GM13977 (cell line): ENCODE measurements at places on chromosomes 4 and X.

GRCh38 chrX:25125483-25125882, 109.7 kb upstream of the ARX start:
- DNase-seq = no peak

- no peak for DNase-seq
These were observed 1103.5 kb upstream of the ADGRL3 start for GRCh38 chr4:60096676-60097075.

DNA sequence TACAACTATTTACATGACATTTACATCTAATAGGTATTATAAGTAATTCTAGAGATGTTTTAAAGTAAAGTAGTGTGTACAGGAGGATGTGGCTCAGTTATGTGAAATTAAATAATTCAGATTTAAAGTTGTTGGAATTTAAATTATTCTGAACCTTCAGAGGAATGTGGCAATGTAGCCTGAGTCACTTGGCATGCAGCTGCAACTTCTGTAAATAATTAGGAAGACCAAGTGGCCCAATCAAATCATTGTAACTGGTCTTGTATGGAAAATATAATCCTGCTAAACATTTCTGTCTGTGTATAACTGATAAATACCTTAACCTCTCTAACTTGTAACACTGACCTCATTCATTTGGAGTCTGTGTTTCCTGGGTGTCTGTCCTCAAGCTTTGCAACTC, 828.9 kb downstream of the GLUD2 start:
- DNase-seq = no peak

DNA sequence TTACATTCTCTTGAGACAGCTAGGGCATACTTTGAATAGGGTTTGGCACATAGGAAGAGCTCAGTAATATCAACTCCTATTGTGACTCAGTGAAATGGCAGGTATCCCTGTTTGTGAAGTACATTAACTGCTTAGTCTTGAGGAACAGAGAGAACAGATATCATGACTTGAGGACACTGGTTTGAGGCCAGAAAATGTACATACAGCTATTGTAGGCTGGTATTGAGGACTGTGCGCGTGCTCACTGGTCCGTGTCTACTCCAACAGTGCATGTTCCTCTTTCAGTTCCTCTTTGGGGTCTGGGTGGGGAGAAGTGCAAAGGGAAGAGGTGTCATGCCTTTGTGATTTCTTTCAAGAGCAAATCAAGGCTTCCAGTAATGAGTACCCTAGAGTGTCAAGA, 34.6 kb upstream of the TBC1D9 start:
- DNase-seq = peak; percentile 26

GRCh38 chrX:125029131-125029530, 290.5 kb upstream of the TEX13C start:
- no peak for DNase-seq

DNA sequence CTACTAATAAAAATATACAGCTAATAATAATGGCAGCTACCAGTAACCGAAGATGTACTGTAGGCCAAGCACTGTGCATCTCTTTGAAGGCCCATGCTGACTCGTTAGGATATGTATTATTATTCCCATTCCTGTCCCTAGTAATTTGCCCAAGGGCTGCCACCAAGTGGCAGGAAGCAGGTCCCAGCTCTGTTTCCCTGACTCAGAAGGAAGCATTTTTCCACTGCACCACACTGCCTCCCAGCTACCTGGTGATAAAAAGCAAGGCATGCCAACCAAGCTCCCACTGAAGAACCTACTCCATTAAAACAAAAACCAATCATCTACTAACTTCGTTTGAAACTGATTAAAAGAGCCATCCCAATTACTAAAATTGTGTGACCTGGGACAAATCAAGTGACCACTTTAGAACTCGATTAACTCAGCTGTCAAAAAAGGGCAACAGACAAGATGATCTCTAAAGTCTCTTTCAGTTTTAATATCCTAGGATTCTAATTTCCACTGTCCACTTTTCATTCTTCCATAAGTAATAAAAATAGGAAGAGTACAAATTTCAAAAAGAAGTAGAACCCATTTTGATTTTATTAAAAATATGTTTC, 24.3 kb upstream of the PGM2 start:
- DNase-seq = no peak

GRCh38 chr4:104589264-104589868, 94.7 kb upstream of the CXXC4 start:
- no peak for DNase-seq

DNA sequence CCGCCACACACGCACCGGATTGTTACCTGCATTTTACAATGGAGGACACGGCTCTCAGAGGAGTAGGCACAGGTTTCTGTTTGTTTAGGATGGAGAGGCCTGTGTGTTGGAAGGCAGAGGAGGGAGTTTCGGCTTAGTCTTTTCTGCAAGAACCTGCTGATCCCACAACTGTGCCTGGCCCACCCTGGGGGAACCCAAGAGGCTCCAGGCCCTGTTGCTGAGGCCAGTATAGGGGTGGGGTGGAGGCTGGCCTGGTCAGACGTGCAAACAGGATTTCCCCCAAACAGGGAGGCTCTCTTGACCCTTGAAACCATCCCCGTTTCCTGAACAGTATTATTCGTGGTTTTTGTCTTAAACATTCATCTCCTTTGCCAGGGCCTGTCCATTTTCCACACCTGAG, 772 bp upstream of the SLC49A3 start:
- DNase-seq = no peak

DNA sequence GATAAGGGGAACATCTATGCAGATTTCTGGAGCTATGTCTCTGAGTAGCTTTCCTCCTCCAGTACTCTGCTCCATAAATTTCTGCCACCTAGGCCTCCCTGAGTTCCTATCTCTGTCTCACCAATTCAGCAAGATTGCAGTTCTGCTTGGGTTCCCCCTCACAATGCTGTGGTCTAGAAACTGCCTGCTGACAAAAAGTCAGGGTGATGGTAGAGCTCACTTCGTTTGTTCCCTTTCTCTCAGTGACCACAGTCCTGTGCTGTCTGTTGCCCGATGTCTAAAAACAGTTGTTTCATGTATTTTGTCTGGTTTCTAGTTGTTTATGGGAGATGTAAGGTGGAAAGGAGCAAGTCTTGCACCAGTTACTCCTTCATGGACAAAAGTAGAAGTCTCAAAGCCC, 41.1 kb downstream of the AMMECR1 start:
- no peak for DNase-seq

DNA sequence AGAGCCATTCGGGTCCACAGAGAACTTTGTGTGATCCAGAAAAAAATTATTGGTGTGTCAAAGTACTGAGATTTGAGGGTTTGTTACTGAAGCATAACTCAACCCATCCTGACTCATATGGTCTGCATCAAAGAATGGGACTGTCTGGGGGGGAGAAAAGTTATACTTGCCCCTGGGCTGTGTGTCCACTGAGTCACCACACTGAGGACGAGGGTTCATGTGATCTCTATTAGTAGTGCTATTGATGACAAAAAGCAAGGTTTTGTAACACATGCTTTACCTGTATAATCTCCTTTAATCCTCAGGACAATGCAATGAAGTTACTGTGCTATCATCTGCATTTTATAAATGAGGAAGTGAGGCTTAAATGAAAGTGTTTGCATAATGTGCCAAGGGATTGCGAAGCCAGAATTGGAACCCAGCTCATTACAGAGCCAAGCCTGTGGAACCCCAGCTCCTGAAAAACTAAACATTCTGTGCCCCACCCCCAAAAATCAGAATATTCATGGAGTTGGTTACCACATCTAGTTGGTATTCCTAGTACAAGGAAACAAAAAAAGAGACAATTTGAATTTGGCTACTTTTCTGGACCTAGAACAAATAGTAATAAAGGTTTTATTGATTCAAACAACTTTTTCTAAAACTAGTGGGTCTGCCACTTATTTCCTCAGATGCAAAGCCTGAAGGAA, 31.2 kb downstream of the CCDC149 start:
- DNase-seq = no peak

- no peak for DNase-seq
These were observed 49.5 kb upstream of the HELT start for GRCh38 chr4:184968784-184969201.

- no peak for DNase-seq
These were observed 7.3 kb downstream of the MAEA start for GRCh38 chr4:1297023-1297395.

- DNase-seq = no peak
These were observed 190.7 kb upstream of the MID1 start for GRCh38 chrX:10811111-10811510.

DNA sequence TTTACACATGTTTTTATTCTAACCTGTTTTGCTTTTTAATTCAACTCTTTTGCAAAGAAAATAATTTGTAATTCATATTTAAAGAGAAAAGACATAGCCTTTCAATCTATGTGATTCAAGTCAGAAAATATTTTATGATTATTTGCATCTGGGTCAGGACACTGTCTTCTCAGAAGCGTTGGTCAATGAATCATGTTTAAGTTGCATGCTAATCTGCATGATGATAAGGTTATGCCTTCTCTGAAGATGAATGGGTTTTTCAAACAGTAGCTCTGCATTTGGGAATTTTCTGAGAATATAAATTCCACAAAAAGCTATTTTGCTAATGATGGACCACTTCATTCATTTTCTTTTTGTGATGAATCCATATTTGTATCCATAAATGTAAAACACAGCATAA, 282.5 kb downstream of the TMA16 start:
- DNase-seq = no peak

DNA sequence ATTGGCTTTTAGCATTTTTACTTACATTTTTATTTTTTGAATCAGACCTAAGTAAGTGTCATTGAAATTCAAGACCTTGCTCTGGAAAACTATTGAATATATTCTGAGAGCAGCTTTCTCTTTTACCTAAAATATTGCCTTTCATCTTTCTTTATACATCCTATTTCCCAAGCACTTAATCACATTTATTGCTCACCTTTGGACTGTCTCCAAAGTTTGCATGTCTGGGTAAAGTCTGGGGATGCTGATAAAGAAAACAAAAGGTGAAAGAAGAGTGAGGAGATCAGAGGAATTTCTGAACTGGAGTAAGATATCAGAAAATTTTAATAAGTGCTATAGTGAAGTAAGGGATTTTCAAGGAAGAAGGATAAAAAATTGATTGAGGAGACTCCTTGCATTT, 308.5 kb upstream of the AADAT start:
- DNase-seq = no peak

- DNase-seq = peak; percentile 32
These were observed 120.3 kb downstream of the RASL11B start for GRCh38 chr4:52982255-52982945.

DNA sequence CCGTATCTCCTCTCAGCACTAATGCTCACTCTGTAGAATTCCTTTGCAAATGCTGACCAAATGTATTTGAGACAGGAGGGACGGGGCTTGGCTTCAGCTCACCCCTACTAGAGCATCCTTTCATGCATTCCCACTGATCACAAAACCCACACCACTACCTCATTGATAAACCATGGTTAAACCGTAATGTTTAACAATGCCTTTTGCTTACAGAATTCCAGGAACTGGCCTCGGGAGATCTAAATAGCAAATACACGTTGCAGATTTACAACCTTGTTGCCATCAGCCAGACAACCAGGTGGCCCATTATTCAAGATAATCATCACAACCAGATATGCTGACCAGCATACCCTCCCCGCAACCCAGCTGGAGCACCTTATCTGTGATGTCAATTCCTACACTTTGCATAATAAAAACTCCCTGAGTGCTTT, 391.9 kb downstream of the KCTD8 start:
- no peak for DNase-seq

GRCh38 chrX:132214518-132214917, 4.7 kb downstream of the RAP2C start:
- no peak for DNase-seq

DNA sequence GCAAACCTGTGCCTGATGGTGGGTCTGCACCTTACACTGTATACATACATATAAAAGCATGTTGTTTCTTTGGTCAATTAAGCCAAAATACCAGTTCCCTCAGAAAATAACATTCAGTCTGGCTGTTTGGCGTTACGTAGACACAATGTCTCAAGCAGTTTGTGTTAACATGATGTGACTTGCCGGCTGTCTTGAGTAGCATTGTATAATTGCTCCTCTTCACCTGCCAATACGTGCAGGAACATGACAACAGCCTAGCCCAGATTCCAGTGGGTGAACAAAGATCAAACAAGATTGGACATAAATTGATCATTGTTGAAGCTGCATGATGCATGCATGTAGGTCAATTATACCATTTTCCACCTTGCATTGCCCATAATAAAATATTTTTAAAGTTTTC, 102.3 kb downstream of the F11 start:
- no peak for DNase-seq

DNA sequence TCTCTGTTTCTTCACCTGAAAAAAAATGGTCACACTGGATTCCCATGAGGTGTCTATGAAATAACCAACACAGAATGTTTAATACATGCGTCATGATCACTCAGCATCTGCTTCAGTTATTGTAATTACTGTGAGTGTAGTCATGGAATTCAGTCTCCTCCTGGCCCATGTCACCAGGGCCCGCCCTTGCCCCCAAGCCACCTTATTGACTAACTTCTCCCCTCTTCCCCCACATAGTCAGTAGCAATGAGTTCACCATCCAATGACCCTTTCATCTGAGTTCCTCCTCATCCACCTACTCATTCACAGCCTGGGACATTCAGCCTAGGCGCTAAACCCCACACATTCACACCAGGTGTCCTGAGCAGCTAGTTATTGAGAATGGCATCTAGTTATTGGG, 15.6 kb downstream of the PNMA6F start:
- DNase-seq = no peak
